Activated CD8-positive, alpha-beta memory T cell treated with anti-CD3 and anti-CD28 coated beads for 1 hour (primary cell): ENCODE measurements at places on chromosomes 13 and 19.

- no peak for DNase-seq
Measured at GRCh38 chr19:16003391-16003790, 54.6 kb downstream of the OR10H4 start.

DNA sequence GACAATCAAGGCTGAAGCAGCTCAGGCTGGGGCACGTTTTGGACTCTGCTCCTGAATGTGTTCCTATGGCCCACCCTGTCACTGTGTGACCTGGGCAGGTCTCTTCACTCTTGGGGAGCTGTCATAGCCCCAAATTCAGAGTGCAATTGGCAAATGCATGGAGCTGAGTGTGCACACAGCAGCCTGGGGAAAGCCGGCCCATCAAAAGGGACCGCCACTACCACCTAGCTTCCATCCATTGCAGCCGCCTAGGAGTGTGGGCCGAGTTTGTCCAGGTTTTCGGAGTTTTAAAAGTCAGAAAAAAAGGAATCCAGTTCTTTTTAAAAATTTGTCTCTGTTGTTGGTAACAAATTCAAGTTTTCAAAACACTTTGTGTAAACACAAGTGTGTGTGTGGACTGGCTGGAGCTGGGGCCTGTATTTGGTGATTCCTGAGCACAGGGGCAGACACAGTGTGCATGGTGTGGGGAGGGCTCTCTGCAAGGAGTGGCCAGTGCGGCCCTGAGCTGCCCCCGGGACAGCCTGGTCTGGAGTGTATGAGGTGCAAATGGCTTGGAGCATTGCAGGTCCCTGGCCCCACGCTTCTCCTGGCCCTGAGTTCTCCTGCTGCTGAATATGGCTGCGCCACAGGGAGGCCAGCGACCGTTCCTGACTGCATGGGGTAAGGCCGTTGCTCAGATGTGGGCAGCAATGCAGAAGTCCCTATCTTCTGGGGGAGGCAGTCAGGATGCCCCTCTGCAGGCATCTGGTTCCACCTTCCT, 13.2 kb upstream of the ZNF536 start:
- no peak for DNase-seq

- peak; percentile 86 for DNase-seq
Measured at GRCh38 chr19:18000915-18001776, 6.8 kb upstream of the ARRDC2 start.

- no peak for DNase-seq
Measured at GRCh38 chr13:49315036-49315565, 67.4 kb downstream of the CDADC1 start.

- DNase-seq = no peak
Measured at GRCh38 chr19:50258918-50259372, 55.5 kb downstream of the MYH14 start.

DNA sequence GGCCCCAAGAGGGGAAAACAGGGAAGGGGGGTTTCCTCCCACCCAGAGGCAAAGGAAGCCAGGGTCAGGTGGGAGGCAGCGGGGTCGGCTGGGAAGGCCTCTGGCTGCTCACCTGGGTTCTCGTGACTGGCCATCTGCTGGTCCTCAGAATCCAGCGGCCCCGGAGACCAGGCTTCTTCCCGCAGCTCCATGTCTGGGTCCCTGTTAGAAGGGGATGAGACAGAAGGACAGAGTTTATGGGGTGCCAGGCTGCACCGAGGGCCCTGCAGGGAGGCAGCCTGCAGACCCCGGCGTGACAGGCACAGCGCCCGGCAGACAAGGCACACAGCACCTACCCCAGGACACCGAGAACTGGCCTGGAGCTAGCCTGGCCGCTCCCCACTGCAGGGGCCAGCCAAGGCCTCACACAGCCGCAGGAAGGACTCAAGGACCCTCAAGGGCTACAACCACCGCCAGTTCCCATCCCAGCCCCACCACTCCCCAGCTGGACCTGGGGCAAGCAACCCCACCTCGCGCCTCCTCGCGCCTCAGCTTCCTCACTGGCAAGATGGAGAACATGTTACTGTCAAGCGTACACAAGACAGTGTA, 18.0 kb downstream of the ZNF787 start:
- no peak for DNase-seq

GRCh38 chr19:37966211-37966661, 59.2 kb downstream of the SIPA1L3 start:
- DNase-seq = no peak

- peak; percentile 65 for DNase-seq
Measured at GRCh38 chr19:11035441-11036377, 53.6 kb upstream of the LDLR start.

GRCh38 chr19:19434483-19435045, 29.1 kb downstream of the GATAD2A start:
- DNase-seq = no peak

- no peak for DNase-seq
Measured at GRCh38 chr19:46381756-46382345, 31.5 kb downstream of the CCDC8 start.

DNA sequence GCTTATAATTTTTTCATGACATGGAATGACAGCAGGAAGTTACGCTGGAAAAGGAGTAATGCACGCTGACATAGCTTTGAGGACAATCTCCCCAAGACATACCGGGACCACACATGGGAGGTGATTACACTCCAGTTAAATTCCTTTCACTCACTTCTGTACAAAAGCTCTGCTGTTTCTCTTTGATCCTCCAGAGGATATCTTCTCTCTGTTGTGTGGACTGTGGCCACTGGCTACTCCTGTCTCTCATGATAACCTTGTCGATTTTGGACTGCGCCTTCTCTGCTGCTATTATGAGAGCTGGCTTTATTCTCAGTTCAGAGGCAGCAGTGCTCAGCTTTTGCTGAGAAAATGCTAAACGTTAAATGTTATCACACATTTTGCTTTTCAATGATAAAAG, 464.6 kb downstream of the FGF9 start:
- no peak for DNase-seq

- DNase-seq = no peak
Measured at GRCh38 chr13:99959127-99959539, 12.4 kb downstream of the ZIC5 start.

GRCh38 chr13:28574617-28575142, 79.8 kb upstream of the FLT1 start:
- DNase-seq = no peak

DNA sequence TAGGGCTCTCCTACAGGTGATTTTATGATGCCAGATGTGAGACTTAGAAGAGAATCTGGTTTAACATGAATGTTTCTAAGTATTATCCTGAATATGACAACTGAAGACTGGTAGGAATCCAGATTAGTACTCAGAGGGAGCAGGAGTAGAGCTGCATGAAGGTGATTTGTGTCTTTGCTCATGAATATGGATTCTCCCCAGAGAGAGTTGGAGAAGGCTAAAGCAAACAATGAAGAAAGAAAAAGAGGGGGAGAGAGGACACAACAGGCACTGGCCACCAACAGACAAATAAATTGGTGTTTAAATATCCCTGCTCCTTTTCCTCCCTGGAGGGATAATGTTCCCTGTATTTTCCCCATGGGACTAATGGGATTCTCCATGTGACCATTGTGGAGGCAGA, 427.0 kb upstream of the KLF12 start:
- no peak for DNase-seq

DNA sequence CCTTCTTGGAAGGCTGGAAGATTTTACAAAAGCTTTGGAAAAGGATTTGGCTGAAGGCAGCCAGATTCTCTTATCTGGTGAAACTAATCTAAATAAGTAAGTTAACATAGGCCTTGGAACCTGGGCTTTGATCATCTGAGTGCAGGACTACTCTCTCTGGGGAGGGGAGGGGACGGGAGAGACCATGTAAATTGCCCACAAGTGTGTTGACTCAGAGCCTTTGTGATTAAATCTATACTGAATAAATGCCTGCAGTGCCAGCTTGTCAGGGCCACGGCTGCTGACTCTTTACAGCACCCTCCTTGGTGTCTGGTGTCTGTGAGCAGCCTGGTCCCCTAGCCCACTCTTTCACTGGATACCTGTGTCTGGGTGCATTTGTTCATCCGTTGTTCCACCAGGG, 251.4 kb downstream of the ITGBL1 start:
- DNase-seq = no peak

GRCh38 chr13:99811067-99811700, 160.4 kb downstream of the ZIC5 start:
- DNase-seq = no peak

DNA sequence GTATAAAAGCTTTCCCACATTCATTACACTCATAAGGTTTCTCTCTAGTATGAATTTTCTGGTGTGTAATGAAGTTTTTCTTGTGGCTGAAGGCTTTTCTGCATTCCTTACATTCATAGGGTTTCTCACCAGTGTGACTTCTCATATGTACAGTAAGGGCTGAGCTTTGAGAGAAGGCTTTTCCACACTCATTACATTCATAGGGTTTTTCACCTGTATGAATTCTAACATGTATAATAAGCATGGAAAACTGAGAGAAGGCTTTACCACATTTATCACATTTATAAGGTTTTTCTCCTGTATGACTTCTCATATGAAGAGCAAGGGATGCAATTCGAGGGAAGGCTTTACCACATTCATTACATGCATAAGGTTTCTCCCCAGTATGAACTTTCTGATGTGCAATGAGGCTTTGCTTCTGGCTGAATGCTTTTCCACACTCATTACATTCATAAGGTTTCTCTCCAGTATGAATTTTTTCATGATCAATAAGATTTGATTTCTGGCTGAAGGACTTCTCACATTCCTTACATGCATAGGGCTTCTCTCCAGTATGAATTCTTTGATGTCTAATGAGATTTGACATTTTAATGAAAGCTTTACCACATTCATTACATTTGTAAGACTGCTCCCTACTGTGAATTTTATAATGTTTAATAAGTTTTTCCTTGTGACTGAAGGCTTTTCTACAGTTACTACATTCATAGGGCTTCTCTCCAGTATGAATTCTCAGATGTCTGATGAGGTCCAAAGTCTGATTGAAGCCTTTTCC, 42.6 kb downstream of the ZNF527 start:
- DNase-seq = no peak

GRCh38 chr19:13723206-13723605, 41.1 kb upstream of the MRI1 start:
- DNase-seq = no peak

- DNase-seq = no peak
Measured at GRCh38 chr19:43751466-43752220, 3.1 kb downstream of the SMG9 start.

- no peak for DNase-seq
Measured at GRCh38 chr13:91359631-91360030, 12.1 kb downstream of the MIR17HG start.

DNA sequence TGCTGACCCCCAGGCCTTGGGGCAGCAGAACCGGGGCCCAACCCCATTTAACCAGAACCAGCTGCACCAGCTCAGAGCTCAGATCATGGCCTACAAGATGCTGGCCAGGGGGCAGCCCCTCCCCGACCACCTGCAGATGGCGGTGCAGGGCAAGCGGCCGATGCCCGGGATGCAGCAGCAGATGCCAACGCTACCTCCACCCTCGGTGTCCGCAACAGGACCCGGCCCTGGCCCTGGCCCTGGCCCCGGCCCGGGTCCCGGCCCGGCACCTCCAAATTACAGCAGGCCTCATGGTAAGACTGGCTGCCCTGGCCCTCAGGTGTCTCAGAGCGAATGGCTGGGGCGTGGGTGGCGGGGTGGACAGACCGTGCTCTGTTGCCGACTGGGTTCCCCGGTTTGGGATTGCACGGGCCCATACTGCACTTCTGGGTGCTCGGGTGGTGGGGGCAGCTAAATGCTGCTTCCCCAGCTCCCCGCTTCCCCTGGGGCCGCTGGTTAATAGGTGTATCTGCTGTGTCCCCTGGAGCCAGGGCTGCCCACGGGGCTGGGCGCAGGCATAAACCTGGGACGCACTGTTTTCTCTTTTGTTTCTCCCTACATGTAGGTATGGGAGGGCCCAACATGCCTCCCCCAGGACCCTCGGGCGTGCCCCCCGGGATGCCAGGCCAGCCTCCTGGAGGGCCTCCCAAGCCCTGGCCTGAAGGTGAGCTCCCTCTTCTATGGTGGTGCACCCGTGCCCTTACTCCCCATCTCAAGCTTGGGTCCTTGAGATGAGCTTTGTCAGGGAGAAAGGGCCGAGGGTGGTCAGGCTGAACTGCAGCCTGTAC, 25.7 kb downstream of the SMARCA4 start:
- no peak for DNase-seq

DNA sequence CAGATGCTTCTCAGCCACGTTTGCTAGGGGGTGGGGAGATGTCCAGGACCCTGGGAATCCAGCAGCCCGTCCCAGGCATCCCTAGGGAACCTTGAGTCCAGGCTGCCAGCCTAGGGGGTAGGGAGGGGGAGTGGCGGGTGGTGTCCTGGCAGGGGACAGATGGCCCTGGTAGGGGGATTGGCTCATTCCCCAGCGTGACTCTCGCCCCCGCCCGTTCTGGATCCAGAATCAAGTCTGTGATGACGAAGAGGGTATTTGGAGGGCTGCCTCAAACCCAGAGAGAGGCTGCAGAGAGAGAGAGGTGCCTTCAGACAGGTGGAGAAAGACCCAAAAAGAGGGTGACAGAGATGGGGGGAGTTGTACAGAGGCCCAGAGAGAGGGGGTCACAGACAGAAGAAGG, 4.1 kb downstream of the SLC17A7 start:
- DNase-seq = no peak

GRCh38 chr19:50790396-50790795, at the start of gene ACP4:
ACP4 (plus strand) TSS chr19:50790415; CDS start chr19:50790415, 0 bp downstream.
- DNase-seq = no peak

DNA sequence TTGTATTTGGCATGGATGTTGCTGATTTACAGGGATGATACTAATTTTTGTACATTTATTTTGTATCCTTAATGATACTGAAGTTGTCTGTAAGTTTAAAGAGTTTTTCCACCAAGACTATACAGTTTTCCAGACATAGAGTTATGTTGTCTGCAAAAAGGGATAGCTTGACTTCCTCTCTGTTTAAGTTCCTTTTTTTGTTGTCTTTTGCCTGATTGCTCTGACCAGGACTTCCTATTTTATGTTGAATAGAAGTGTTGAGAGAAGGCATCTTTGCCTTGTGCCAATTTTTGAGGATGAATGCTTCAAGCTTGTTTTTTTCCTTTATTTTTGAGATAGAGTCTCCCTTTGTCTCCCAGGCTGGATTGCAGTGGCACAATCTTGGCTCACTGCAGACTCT, 36.8 kb upstream of the ZNF681 start:
- no peak for DNase-seq

GRCh38 chr19:51810223-51810622, 15.3 kb downstream of the FPR3 start:
- DNase-seq = no peak

DNA sequence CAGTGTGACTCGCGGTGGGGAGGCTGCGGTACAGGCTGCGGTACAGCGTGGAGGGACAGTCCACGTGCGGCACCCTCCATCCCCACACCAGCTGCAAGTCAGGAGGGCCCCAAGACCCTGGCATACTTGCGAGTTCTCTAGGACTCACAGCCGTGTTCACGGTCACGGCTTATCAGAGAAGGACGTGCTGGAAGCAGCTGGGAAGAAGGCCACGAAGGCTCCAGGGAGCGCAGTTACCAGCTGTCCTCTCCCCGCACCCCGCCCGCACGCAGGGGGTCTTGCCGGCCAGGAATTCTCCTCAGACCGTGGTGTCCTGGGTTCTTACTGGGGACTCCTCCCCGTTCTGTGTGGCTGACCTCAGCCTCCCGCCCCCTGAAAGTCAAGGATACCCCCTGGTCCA, 6.2 kb downstream of the ZNF444 start:
- no peak for DNase-seq

- DNase-seq = peak; percentile 87
Measured at GRCh38 chr19:52535771-52536447, 8.4 kb downstream of the ZNF808 start.

- DNase-seq = no peak
Measured at GRCh38 chr13:97538203-97538602, 104.2 kb downstream of the RAP2A start.

- no peak for DNase-seq
Measured at GRCh38 chr19:30255791-30256495, 116.2 kb upstream of the ZNF536 start.

- no peak for DNase-seq
Measured at GRCh38 chr13:40115426-40115825, 460.0 kb downstream of the COG6 start.

- DNase-seq = peak; percentile 30
Measured at GRCh38 chr19:35267353-35267817, 1.4 kb upstream of the USF2 start.
